NCI-H1105 treated with DMSO at 0.1 percent for 48 hours (cell line): ENCODE measurements at places on chromosomes 4 and X.

DNA sequence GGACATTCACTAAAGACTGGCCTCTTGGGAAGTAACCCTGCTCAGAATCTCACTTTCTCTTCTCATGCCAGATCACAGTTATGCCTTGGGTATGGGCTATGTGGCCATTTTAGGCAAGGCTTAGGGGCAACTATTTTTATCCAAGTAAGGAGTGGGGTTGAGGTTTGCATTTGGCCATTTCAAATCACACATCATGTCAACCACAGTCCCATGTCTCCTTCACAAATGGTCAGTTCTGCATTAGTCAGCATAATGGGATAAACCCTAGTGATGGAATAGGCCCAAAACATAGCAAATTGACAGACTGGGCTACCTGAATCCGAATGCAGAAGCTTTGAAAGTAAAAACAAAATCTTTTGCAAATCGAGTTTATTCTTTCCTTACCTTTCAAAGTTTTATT lies 827 bp upstream of the RTL3 start:
- DNase-seq = no peak

- no peak for DNase-seq
Measured at GRCh38 chr4:69484011-69484410, 11.7 kb downstream of the UGT2B4 start.

DNA sequence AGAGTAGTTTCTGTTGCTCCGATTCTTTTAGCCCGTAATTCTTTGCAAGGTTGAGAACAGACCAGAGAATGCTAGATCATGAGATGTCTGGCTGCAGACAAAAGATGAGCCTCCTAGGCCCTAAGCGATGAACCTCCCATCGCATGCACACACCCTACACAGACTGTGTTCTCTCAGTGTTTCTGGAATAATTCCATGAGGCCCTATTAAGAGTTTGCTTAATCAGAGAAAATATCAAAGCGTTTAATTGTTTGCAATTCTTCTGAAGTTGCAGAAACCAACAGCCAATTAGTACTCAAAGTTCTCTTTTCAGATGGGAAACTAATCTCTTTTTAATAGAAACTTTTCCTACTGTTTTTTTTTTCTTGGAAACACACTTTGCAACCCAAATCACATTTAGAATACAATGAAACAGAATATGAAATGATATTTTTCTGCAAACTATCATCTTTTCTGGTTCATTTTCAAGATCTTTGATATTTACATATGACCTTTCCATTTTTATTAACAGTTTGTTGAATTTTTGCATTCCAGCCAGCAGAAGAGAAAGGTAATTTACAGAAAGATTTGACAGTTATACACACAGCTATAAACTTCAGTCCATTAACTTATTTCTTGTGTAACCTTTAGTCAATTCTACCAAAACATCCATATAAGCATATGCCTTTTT lies 1525.6 kb downstream of the ARAP2 start:
- no peak for DNase-seq

GRCh38 chr4:119932277-119932676 lies 134.4 kb downstream of the MAD2L1 start:
- DNase-seq = no peak

DNA sequence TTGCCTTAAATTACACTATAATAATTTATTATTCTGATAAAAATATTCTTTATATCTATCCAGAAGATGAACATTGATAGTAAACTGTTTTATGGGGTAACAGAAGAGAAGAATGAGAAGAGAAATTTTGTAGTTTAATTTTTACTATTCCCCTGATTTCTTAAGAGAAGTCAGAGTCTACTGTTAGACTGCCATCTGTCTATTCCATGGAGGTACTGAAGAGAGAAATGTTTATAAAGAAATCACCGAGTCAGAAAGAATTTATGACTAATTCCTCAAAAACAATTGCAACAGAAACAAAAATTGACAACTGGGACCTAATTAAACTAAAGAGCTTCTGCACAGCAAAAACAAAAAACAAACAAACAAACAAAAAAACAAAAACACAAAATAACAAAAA lies 149.9 kb downstream of the FGF16 start:
- no peak for DNase-seq

- no peak for DNase-seq
Measured at GRCh38 chr4:38603652-38604051, 60.3 kb upstream of the KLF3 start.

- peak; percentile 28 for DNase-seq
Measured at GRCh38 chr4:48831532-48832030, 693 bp downstream of the OCIAD1 start.

DNA sequence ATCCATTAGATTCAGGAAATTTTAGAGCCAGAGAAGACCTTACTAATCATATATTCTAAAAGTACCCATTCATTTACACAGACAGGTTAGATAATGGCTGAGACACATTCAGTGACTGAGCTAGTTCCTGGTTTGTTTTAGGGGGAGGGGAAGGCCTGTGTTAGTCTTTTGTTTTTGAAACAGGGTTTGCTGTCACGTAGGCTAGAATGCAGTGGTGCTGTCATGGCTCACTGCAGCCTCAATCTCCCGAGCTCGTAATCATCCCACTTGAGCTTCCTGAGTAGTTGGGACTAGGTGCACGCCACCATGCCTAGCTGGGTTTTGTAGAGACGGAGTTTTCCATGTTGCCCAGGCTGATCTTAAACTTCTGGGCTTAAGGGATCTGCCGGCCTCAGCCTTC lies 10.1 kb downstream of the RBPJ start:
- no peak for DNase-seq

DNA sequence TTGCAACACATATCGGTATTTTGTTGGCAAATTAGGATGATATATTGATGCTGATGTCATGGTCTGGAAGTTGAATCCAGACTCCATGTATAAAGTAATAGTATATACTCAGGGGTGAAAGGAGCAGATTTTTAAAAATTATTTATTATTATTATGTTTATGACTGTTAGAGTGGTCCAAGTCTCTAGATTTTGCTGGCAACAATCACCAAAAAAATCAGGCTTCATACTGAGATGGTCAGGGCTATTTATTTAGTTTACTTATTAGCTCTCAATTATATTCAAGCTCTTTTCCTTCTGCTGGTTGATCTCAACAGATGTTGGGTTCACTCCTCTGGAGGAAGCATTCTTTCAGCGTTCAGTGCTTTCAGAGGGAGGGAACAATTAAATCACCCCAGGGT lies 73.9 kb upstream of the VCX3B start:
- no peak for DNase-seq

DNA sequence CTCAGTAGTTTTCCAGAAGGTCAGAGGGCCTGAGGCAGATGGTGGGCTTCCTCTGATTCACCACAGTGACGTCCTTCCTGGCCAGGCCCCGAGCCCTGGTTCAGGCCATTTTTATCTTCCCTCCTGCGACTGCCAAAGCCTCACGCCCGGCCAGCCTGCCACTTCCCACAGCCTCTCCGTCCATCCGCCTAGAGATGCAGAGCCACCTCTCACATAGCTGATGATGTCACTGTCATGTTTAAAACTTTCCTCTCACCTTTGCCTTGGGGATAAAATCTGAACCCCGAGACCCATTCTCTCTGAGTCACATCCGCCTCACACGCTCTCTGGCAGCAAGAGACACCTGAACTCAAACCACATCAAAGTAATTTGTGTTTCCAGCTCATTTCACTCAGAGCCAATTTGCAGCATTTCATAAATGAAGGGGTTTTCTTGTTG lies 175.3 kb downstream of the QDPR start:
- no peak for DNase-seq

GRCh38 chr4:54050214-54050904 lies 14.0 kb downstream of the CHIC2 start:
- DNase-seq = no peak

GRCh38 chr4:5839751-5840674 lies 52.9 kb downstream of the CRMP1 start:
- no peak for DNase-seq

DNA sequence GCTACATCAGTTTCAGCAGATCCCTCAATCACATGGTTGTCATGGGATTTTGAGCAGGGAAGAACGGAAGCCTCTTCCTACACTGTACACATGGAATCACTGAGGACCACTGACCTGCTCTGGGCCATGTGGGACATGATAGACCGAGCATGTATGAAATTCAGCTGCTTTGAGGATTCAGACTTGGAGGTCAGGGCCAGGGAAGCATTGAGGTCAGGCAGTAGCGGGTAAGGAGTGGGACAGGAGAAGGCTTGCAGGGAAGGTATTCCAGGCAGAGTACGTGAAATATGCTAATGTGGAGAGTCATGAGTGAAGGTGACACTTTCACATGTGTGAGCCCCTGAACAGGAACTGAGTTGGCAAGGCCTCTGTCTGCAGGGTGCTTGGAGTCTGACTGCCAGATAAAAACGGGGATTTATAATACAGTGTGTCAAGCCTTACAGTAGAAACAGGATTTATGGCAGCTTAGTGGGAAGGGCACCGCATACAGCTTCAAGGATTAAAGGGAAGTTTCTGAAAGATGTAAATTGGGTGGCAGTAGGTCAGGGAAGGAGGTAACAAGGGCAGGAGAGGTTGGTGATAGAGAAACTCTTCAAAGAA lies 111.7 kb downstream of the STK32B start:
- DNase-seq = no peak

DNA sequence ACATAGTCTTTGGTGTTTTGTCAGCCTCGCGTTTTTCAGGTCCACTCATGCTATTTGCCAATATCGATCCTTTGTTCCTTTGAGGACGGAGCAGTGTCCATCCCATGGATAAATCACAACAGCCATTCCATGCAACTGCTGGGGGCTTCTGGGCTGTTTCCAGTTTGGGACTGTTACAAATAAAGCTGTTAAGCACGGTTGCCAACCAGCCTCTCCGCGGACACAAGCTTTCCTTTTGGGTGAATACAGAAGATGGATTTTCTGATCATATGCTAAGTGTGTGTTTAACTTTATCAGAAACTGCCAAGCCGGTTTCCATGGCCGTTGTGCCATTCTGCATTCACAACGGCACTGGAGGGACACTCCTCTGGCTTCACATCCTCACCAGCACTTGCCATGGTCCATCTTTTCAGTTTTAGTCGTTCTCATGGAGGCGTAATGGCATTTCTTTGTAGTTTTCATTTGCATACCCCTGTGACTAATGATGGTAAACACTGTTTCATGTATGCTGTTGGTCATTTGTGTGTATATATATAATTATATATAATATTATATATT lies 67.8 kb downstream of the ABLIM2 start:
- DNase-seq = no peak

- no peak for DNase-seq
Measured at GRCh38 chrX:67544281-67545035, 637 bp downstream of the AR start.

GRCh38 chr4:8055206-8055605 lies 103.4 kb downstream of the ABLIM2 start:
- no peak for DNase-seq

DNA sequence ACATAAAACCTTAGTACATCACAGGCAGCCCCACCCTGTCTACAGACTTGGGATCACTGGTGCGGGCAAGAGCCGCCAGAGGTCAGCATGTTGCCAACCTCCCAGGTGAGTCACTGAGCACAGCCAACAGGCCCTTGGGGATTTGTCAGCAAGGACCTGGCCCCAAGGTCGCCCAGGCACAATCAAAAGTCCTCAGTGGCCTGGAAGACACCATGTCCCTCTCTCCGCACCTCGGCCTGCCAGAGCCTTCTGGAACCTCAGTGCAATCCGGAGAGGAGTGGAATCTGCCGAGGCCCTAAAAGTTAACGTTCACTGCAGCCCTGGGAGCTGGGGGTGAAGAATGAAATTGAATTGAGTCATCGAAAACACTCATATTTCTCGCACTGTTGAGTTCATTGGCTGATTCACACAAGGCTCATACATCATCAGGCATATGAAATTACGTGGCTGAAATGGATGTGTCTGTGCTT lies 74.3 kb downstream of the WFS1 start:
- DNase-seq = no peak

GRCh38 chr4:130659320-130659719 lies 1563.4 kb downstream of the C4orf33 start:
- DNase-seq = no peak

DNA sequence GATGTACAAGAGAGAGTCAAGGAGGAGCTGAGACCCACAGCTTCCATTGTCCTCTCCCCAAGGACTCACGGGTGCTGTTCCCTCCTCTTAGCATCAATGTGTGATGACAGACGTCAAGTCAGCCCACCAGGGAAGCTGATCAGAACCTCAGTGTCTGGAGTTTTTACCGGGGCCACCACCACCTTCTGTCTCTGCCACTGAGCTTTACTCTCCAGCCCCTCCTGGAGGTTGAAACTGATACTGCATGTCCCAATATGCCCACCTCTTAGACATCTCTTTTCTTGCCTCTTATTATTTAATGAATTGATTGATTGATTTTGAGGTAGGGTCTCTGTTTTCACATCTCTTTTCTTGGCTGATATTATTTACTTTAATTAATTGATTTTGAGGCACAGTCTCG lies 10.3 kb upstream of the AKAP17A start:
- DNase-seq = peak; percentile 5

GRCh38 chr4:37082912-37083311 lies 161.6 kb upstream of the NWD2 start:
- no peak for DNase-seq

DNA sequence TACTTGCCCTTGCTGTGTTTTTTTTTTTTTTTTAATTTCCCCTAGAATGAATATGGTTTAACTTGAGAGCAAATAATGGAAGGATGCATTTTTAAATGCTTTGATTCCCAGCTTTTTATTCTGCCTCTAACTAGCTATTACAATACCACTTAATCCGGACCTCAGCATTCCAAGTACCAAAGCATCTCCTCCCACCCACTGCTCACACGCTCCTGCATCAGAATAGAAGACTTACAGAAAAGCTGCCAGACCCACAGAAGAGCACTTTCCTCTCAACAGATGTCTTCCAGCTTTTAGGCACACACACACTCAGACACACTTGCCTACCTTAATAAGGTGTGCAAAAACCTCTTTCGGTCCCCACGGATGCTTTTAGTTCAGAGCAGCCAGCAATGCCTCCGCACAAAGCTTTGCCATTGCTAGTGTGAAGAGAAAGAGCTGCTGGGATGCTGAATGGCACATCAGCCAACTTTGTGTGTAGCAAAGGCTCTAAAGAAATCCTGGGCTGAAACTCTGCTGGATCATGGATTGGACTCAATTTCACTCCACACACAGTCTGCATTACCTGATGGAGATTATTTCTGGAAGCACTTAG lies 1056.2 kb downstream of the DMD start:
- DNase-seq = no peak

GRCh38 chr4:11286533-11286932 lies 142.2 kb downstream of the HS3ST1 start:
- no peak for DNase-seq

DNA sequence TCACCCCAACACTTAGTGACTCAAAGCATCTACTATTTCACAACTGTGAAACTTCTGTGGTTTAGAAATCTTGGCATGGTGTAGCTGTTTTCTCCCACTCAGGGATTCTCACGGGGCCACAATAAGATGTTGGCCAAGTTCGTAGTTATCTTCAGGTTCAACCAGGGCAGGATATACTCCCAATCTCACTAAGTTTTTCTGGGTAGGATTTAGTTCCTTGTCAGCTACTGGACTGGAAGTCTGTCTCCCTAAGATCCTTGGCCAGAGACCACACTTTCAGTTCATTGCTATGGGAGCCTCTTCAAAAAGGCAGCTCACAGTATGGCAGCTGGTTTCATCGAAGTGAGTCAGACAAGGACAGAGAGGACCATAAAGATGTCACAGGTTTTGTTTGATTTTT lies 111.7 kb upstream of the PDHA2 start:
- no peak for DNase-seq
